ENCODE measurements at places on chromosomes 16 and 17.

GRCh38 chr16:82609140-82609539 lies 17.6 kb upstream of the CDH13 start:
- no peak for DNase-seq

- no peak for DNase-seq
Observed at GRCh38 chr17:76445697-76446448, 7.1 kb downstream of the UBE2O start.

- no peak for DNase-seq
Observed at GRCh38 chr17:61402978-61403800, 3.5 kb downstream of the TBX2 start.

GRCh38 chr17:68396226-68397107 lies 60.8 kb downstream of the WIPI1 start:
- DNase-seq = no peak
